ENCODE measurements at places on chromosomes 12 and 14.

DNA sequence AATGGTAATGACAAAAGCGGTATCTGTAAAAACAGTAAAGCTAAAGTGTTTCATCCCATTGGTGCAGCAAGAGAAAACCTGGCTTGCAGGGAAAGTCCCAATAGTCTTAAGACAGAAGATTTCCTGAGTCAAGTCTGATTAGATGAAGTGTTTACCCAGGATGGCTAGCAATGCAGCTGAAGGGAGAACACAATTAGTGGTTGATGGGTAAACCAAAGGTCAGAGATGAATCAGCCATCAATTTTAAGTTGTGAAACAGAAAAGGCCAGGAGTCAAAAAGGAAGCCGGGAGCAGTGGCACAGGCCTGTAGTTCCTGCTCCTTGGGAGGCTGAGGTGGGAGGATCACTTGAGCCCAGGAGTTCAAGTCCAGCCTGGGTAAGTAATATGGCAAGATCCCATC is 52.6 kb downstream of the SEC23A start:
- DNase-seq: no peak

DNA sequence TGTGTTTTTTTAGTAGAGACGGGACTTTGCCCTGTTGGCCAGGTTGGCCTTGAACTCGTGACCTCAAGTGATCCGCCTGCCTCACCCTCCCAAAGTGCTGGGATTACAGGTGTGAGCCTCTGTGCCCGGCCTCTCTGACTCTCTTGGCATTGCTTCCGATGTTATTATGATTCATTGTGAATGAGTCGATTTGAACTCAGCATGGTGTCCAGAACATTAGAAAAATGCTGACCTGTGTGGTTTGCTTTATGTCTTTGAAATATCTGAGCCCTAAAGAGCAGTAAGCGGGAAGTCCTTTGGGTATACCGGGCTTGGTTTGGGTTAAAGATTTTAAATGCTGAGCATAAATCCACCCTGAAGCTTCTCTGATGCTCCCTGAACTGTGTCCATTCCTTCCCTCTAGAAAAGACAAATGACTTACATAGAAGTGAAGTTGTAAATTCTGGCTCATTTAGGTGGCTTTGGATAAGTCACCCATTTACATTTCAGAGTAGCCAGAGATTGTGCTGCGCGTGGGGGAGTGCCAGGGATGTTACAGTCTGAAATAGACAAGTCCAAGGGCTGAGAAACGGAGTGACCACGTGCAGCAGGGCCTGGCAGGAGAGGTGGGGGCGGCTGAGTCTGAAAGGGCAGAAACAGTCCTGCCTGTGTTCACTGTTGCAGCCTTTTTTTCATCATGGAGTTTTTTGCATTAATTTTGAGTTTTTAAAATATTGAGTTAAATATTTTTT is 39.6 kb downstream of the SLC15A4 start:
- no peak for DNase-seq

DNA sequence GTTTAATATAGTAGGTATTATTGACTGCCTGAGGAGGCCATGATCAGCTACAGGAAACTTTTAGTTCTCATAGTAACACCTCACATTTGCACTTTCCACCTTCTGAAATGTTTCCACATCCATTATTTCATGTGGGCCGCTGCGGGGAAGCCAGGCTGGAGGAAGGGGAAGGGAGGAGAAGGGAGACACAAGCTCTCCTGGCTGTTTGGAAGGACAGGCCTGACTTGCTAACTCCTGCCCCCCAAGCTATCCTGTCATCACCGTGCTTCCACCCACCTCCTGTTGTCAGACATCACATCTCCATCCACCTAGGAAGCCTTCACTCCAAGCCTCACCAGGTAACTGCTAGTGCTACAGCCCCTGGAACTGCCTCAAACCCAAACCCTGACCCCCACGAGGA is 9.5 kb downstream of the DPF3 start:
- no peak for DNase-seq

- no peak for DNase-seq
These were observed 8.3 kb downstream of the ADCK1 start for GRCh38 chr14:77808250-77808649.

- no peak for DNase-seq
These were observed 84.7 kb downstream of the GPATCH2L start for GRCh38 chr14:76236172-76237130.

- DNase-seq: no peak
These were observed 13.7 kb upstream of the ZNF84 start for GRCh38 chr12:133023566-133023965.

- DNase-seq: no peak
These were observed 1.9 kb downstream of the RASAL1 start for GRCh38 chr12:113133666-113134065.

DNA sequence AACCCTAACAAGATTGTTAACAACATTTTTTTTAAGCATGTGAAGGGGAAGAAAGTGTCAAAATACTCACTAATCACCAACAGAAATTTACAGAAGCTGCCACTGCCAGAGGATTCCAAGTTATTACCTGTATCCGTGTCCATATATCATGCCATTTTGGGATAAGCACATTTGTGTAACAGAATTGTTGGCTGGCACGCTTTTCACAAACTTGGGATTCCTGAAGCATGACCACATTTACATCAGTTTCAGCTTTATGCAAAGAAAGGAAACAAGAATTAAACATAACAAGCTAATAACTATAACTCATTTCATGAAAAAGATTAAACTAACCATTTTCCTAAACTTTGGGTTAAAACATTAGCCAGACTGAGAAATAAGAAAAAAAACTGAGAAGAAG is 5.9 kb downstream of the NEMP1 start:
- no peak for DNase-seq

- DNase-seq: no peak
These were observed 979 bp downstream of the LTBP2 start for GRCh38 chr14:74610866-74611649.

DNA sequence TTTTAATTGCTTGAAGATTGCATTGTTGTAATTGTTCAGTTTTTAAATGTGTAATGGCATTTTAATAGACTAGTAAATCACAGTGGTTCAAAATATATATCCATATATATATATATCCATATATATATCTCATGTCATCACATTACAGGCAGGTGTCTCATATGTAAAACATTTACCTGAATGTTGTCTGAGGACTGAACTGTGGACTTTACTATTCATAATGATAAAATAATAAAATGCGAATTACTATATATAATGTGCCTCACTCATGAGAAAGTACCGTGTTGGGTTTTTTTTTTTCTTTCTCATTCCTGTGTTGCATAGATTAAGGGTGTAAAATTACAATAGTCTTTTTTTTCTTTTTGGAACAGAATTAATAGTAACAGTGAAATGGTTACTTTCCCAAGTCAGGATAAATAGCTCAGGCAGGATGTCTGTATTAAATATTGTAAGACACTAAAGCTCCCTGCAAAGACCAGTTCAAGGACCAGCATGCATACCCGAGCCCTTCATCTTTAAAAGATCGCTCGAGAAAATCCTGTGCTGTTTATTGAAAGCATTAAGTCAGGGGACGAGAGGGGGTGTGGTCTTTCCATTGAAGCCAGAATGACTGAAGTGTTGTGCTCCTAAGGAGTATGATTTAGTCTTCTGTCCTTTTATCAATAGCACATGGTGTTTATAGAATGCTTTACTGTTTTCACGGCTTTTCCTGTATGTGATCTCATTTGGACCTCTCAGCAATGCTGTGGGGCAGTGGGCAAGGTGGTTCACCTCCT is 173.5 kb downstream of the CRADD start:
- DNase-seq: no peak

- no peak for DNase-seq
These were observed 11.1 kb upstream of the SLC6A12 start for GRCh38 chr12:225012-225411.

GRCh38 chr12:85065837-85066482 is 29.8 kb downstream of the LRRIQ1 start:
- no peak for DNase-seq

- no peak for DNase-seq
These were observed 1314.6 kb upstream of the TMEM132C start for GRCh38 chr12:126952096-126953007.

DNA sequence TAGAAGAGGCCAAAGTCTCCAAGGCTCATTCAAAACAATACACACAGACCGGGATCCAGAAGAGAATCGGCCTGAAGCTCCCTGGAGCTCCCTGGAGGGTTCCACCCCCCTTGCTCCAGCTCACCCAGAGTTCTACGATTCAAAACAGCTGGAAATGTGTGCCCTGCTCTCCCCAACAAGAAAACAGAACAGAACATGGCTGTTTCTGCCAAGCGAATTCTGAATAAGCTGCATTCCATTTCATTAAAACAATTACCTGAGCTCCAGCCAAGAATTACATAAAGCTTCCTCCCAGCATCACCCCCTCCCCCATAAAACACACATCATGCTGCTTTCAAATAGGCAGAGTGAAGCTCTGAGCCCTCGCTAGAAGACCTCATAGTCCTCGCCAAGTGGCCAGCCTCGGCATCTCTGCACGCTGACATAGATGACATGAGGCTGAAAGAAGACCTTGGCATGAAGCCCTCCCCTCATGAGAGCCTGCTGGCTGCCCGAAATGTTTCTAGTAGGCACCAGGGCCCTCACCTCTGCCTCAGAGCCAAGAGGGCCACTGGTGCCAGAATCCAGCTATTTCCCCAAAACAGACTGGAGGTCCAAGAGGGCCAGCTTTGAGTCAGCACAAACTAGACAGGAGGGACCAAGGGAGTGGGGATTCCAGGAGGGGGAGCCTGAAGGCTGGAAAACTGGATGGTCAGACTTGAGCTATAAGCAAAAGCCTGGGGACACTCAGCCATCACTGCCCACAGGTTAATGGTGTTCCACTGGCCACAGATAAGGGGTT is 8.3 kb downstream of the PXN start:
- DNase-seq: no peak

DNA sequence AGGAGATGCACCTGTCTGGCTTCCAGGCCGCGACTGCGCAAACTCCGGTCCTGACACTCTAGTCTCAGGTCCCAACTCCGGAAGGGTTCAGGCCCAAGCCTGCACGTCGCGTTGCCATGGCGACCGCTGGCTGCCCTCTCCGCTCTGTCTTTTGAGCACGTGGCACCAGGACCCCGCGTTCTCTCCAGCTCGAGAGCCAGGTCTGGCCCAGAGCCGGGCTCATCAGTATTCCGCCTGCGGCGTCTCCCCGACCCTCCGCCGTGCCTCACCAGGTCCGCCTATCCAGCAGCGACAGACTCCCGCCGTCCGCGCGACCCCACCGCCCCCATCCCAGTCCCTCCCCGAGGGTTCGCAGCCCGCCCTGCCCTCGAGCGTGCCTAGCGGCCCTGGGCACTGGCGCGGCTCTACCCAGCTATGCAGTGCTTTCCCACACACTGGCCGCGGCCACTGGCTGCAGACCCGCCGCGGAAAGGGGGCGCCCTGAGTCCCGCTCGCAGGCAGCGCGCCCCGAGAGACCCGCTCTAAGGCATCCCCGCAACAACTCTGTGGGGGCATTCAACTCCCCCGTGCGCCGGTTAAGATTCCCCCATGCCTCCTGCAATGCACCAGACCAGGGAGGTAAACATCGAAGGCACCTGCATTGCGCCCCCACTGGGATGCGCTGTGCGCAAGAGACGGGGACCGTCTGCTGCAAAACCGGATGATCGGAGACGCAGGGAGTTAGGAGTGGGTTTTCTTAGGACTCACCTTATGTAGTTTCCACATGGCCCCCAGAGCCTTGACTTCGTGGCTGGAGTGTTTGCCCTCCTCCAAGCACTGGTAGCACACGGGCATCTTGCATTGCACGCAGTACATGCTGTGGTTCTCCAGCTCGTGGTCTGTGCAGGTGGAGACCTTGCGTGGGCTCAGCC is 1.3 kb downstream of the TRIM9 start:
- DNase-seq: no peak

DNA sequence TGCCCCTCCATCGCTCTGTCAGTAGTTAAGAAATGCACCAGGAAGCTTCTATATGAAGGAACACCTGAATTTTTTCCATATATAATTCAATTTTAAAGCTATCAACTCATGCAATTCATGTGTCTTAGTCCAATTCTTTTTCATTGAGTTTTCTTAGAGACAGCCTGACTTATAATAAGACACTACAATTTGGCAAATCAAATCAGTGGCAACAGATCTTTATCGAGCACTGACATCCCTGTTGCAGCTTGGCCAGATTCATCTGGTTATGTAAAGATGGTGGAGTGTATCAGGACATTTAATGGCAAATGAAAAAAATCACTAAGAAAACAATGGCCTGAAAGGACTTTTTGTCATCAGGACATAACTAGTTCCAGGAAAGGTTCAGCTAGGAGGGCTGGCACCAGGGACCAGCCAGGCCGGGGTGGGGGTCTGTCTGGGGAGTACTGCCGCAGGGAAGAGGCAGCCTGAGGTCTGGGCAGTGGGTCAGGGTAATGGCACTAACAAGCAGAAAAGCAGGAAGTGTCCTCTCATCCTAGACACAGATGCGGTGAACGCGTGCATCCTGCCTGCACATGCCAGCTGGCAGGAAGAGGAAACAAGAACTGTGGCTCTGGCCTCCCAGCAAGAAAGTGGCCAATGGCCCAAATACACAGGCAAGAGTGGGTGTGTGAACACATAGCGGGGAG is 100.5 kb upstream of the LMNTD1 start:
- DNase-seq: no peak

Measured in Panc1 (cell line).